ENCODE measurements at places on chromosomes 2 and 18. TPM values are rescaled to one million over a fixed set of nuclear protein-coding genes. Genes with fewer than 3 reads are reported as not detected.

- H3K4me1 ChIP-seq, result no peaks in the 10 kb centered on the region
- H3K27ac ChIP-seq, result no peak overlapping the region
- H3K4me3 ChIP-seq, result no peak overlapping the region
- H3K36me3 ChIP-seq, result peaks cover 5% of the 10 kb centered on the region
These were observed 328.7 kb downstream of the SMAD2 start for GRCh38 chr18:47601581-47602272.

DNA sequence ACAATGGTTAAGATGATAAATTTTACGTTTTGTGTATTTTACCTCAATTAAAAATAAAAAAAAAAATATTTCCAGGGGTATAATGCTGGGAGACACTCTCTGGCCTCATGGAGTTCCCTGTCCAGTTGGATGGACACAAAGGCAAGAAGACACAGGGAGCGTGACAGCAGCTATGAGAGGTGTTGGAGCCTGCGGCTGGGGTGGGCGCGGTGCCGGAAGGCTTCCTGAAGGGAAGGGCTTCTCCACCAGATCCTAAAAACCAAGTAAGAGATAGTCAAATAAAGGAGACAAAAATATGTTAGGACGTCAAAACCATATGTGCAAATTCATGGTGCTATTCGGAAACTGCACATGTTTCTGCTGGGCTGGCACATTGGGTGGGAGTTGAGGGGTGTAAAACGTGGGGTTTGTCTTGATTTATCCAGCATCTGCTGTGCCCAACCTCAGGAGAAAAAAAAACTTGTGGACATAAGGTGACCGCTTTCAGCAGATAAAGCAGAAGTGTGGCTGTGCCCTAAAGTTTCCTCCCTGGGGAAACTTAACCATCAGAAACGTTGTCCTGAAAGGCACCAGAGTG lies 467.6 kb downstream of the RNF144A start:
- H3K36me3 ChIP-seq, result no peaks in the 10 kb centered on the region
- H3K27me3 ChIP-seq, result peaks cover 14% of the 10 kb centered on the region
- no peak overlapping the region for H3K4me3 ChIP-seq
- DNase-seq, result no peak
- no peaks in the 10 kb centered on the region for H3K4me1 ChIP-seq

GRCh38 chr18:45962866-45963265 lies 4.3 kb downstream of the EPG5 start:
- DNase-seq, result no peak
- H3K4me1 ChIP-seq, result peaks cover 54% of the 10 kb centered on the region
- H3K36me3 ChIP-seq, result peaks cover 18% of the 10 kb centered on the region
- peak overlapping the region; percentile 43 for H3K4me3 ChIP-seq
- H3K27me3 ChIP-seq, result no peaks in the 10 kb centered on the region

DNA sequence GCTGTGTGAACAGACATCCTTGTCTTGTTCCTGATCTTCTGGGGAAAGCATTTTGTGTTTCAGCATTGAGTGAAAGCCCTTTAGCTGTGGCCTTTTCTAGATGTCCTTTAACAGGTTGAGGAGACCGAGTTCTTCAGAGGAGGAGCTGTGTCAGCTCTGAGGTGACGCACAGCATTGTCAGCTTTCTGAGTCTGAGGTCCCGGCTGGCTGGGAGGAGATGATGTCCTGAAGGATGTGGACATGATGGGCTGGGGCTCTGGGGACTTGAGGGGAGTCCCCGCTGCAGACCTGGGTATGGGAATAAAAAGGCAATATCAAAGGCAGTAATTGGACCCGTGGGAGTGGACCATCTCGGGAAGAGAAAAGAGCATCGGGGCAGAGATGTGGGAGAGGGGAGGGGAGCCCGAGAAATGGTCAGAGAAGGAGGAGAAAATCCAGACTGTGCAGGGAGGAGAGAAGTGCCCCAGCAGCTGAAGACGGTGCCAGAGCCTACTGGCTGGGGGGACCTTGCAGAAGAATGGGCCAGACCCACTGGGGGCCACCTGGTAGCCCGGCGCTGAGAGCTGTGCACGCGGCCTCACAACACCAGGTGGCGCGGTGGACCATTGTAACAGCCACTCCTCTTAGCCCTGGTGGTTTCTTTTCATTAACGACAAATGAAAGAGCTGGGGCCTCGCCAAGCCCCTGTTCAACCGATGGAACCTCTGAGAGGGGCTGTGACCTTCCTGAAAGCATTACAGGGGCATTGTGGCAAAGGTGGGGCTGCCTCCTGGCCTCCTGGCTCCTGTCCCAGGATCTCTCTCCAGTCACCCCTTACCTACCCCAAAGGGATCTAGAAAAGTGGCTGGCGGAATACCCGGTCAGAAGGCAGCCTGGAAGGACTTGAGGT lies 61.6 kb downstream of the ST3GAL5 start:
- peaks cover 26% of the 10 kb centered on the region for H3K4me1 ChIP-seq
- H3K36me3 ChIP-seq, result no peaks in the 10 kb centered on the region
- peak overlapping the region; percentile 82 for H3K27ac ChIP-seq

- DNase-seq, result no peak
- no peaks in the 10 kb centered on the region for H3K36me3 ChIP-seq
- H3K27me3 ChIP-seq, result peaks cover 13% of the 10 kb centered on the region
- no peak overlapping the region for H3K27ac ChIP-seq
These were observed 78.3 kb upstream of the HS6ST1 start for GRCh38 chr2:128396946-128397345.

The EN1 gene
- not detected for total RNA-seq

The SGPP2 gene
- 0.12 TPM for total RNA-seq

The SMIM21 gene
- not detected for total RNA-seq

Measured in natural killer cell treated with Interleukin-12 subunit alpha and Interleukin-12 subunit beta and Interleukin-15 and Interleukin-18, amount 100 ng/mL, for 72 hours (primary cell).